Midbrain (tissue), 1 donor: ENCODE measurements at places on chromosomes 3 and 15.

- DNase-seq, result no peak
Observed at GRCh38 chr3:188914552-188914951, 257.2 kb upstream of the TPRG1 start.

DNA sequence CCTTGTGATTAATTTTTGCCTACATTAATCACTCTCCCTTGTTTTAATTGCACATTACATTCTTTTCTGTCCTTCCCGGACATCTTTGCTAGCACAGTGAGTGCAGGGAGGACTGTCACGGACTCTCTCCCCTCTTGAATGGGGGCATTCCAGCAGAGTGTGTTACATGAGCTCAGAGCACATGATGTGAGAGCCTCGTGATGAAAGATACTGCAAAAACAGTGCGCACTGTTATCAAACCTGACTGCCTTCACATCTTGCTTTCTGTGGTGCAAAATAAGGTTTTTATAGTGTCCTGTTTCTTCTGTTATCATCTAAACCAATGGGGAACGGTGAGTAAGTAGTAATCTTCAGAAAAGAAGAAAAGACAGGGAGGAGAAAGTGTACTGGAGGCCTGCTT, 167.5 kb downstream of the PGPEP1L start:
- DNase-seq, result peak; percentile 24

GRCh38 chr3:65623362-65623761, 415.4 kb downstream of the MAGI1 start:
- DNase-seq, result no peak

GRCh38 chr15:76147906-76148570, 88.3 kb downstream of the TMEM266 start:
- DNase-seq, result peak; percentile 23

- DNase-seq, result no peak
Observed at GRCh38 chr3:6108957-6109356, 752.0 kb upstream of the GRM7 start.

DNA sequence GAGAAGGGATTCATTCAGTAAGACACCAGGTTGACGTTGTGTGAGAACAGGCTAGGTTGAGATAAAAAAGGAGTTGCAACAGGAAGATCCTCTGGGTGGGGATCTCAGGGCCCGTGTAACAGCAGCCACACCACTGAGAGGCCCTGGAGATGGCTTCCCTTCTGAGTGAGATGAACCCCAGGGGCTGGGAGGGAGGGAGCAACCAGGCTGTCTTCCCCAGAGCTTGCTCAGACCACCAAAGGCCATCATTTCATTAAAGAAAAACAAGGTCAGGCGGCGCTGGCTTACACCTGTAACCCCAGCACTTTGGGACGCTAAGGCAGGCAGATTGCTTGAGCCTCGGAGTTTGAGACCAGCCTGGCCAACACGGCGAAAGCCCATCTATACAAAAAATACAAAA, 187.7 kb downstream of the ATP10A start:
- DNase-seq, result no peak

- no peak for DNase-seq
Observed at GRCh38 chr3:130260918-130261317, 84.6 kb upstream of the COL6A5 start.

DNA sequence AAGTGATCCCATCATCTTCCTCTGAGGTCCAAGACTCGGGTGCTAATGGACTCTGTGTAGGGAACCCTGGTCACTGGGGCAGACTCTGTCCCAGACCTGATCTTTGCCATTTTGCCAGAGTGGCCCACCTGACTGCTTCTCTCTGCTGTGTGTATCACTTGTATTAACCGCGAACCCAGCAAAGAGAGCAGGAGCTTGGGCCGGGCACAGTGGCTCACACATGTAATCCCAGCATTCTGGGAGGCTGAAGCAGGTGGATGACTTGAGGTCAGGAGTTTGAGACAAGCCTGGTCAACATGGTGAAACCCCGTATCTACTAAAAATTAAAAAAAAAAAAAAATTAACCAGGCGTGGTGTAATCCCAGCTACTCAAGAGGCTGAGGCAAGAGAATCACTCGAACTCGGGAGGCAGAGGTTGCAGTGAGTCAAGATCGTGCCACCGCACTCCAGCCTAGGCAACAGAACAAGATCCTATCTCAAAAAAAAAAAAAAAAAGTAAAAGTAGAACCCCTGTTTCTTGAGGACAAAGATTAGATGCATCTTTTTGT, 32.9 kb upstream of the CYP11A1 start:
- no peak for DNase-seq

DNA sequence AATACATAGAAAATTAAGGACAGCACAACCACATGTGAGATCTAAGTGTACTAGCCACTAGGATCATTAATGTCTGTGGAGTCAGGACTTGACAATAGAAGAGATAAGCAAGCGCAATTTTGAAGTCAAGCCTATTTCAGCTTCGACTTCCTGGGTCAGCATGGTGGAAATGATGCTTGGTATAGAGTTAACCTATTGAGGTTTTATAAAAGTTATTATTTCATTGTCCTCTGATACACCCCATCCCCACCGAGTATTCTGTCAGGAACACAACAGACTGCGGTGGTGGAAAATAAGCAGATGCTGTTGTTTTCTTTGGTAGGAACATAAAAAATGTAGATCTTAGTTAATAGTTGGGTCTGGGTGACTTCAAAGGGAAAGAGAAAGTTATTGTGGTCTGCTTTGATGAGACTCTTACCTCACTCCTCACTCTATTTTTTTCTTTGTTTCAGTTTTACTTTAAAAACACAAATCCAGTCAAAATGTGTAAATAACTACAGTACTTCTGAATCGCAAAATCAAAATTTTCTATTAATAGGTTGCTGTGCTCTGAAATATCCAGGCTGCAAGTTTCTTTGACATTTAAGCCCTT, 82.1 kb downstream of the IL5RA start:
- DNase-seq, result no peak

DNA sequence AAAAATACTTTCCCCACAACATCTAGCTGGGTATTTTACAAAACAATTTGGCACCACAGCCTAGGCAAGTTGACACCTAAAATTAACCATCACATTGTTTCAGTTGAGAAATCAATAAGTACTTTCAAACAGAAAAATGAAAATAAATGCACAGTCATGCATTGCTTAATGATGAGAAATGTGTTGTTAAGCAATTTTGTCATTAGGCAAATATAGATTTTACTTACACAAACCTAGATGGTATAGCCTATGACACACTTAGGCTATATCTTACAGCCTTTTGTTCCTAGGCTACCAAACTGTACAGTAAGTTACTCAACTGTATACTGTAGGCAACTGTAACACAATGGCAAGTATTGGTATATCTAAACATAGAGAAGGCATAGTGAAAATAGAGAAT, 608.6 kb upstream of the BCHE start:
- no peak for DNase-seq

- no peak for DNase-seq
Observed at GRCh38 chr15:76894174-76894573, 11.0 kb downstream of the SCAPER start.

DNA sequence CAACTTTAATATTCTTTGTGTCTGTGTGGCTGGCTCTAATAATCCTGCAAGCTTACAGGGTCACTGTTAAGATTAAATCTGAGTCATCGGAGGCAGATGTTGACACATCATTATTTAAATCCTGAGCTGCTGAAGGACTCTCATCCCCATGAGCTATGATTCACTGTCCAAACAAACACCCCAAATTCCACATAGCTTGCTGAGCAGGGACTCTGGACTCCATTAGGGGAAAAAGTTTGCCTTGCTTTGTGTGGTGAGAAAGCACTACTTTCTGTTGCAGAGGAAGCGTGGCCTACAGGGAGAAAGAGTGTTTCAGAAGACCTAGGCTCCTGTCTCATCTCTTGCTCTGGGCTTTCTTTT, 213.7 kb downstream of the PDCD6IP start:
- no peak for DNase-seq

DNA sequence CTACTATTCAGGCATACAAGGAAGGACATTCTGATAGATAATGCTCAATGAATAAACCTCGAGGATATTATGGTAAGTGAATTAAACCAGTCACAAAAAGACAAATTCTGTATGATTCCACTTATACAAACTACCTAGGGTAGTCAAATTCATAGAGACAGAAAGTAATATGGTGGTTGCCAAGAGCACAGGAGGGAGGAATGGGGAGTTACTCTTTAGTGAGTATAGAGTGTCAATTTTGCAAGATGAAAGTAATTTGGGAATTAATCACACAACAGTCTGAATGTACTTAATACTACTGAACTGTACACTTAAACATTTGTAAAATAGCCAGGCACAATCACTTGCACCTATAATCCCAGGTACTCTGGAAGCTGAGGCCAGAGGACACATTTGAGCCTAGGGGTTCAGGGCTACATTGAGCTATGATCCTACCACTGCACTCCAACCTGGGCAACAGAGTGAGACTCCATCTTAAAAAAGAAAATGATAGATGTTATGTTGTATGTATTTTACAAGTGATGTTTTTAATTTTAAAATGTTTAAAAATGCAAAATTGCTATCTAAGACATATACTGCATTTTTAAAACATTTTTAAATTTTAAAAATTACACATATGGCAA, 91.0 kb downstream of the NPAP1 start:
- DNase-seq, result no peak

DNA sequence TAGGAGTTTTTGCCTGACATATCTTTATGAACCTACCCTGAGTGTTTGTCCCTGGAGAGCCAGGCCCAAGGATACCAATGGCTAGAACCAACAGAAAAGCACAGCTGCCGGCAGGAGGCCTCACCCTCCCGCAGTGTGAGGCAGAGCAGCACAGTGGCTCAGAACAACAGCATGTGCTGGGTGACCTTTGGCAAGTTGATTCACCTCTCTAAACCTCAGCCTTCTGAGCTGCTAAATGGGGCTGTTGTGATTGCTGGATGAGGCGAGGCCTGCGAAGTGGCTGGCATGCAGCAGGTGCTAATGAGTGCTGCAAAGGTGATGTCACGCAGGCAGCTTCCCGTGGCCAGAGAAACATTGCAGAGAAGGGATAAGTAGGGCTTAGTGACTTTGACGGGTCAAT, 23.3 kb downstream of the IDH2 start:
- no peak for DNase-seq

GRCh38 chr3:135865553-135865952, 100.0 kb upstream of the PPP2R3A start:
- DNase-seq, result no peak

GRCh38 chr3:12159227-12159601, 502 bp upstream of the TIMP4 start:
- DNase-seq, result peak; percentile 14

GRCh38 chr15:90482124-90483011, 47.4 kb upstream of the CRTC3 start:
- peak; percentile 81 for DNase-seq
